ENCODE measurements at places on chromosomes 13 and 19. TPM values are rescaled to one million over a fixed set of nuclear protein-coding genes. Genes with fewer than 3 reads are reported as not detected.

DNA sequence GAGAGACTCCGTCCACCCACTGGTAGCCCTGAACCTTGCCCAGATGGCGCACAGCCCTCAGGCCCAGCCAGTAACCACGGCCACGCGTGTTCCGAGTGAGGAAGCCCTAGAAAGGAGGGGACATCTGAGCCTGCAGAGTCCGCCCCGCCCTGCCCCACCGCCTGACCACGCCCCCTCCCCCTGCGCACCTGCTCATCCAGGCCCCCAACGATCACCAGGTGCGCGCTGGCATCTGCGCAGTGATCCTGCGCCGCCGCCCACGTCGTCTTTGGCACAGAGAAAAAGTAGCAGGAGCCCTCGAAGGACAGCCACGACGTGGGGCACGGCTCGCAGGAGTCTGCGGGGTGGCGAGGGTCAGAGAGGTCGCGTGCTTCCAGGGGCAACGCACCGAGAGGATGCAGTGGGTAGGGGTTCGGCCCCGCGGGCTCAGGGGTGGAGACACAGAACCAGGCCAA lies 2.1 kb downstream of the CLEC4G start:
- DNase-seq = no peak

DNA sequence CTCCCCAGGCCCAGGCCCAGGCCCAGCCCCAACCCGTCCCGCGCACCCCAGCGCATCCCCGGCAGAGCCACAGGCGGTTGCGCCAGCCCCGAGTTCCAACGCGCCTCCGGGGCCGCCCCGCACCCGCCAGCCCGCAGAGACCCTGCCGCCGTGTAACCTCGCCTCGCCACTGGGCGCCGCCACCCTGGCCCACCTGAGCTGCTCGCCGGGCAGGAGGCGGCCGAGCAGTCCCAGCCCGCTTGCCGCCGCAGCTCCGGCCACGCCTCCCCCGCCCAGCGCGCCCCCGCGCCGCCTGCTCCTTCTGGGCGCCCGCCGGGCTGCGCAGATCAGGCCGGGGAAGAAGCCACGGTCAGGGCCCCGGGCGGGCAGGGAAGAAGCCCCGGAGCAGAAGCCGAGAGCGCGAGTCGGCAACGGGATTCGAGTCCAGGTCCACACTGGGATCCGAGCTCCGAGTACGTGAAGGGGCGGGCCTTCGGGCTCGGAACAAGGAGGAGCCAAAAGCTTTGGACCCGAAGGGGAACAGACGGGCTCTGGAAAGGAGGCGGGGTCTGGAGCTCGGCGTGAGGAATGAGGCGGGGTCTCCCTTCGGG lies at the start of gene MBOAT7:
Gene MBOAT7 (minus strand): TSS at position 436 of the 590 bp plus-strand sequence. CDS start 1,072 bp downstream, outside the sequence.
- DNase-seq = peak; percentile 26

GRCh38 chr19:45574526-45574925 lies 10.1 kb downstream of the OPA3 start:
- DNase-seq = no peak

Gene CYP2F1
- not detected for total RNA-seq

Gene MAN2B1
- 38.7 TPM for total RNA-seq

Data from SJSA1 (cell line).